ENCODE measurements at places on chromosomes 4 and X.

- no peak for DNase-seq
Measured at GRCh38 chr4:137124278-137124932, 407.9 kb downstream of the PCDH18 start.

- no peak for DNase-seq
Measured at GRCh38 chrX:153556767-153557166, 39.3 kb downstream of the ATP2B3 start.

GRCh38 chr4:127832585-127832984, 48.1 kb upstream of the PLK4 start:
- DNase-seq, result no peak

- DNase-seq, result no peak
Measured at GRCh38 chrX:66017659-66018170, 22.2 kb downstream of the VSIG4 start.

- DNase-seq, result no peak
Measured at GRCh38 chrX:118855681-118856310, 32.2 kb downstream of the ZCCHC12 start.

GRCh38 chr4:150256841-150257730, 178.8 kb downstream of the DCLK2 start:
- DNase-seq, result no peak

DNA sequence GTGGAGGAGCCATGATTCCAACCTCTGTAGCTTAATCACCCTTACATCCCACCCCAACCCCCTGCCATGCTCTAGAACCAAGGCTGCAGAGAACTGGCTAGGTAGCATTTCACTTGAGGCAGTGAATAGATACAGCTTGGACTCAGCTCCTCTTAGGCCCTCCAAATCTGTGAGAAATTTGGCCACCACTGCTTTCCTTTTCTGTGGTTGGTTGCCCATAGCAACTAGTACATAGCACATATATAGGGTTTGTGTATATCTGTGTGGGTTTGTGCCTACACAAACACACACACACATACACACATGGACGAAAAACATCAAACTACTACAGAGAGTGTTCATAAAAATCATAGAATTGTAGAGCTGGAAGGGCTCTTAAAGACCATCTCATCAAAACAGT, 52.0 kb upstream of the CCDC160 start:
- no peak for DNase-seq

GRCh38 chr4:128544272-128544671, 256.7 kb upstream of the PGRMC2 start:
- DNase-seq, result no peak

DNA sequence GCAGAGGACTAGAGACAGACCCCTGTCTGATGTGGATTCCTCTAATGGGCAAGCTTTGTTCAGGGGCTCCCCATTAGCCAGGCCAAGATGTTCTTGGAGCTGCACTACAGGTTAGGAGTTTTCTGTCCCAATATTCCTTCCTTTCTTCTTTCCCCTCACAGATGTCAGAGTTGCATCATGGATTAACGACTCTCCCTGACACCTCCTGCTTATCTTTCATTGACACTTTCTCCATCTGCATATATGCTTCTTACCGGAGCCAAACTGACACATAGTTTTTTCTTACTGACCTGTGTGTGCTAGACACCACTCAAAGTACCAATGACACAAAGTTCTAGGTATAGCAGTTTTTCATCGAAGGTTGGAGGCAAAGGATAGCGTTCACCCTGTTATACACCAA, 228.6 kb upstream of the HCCS start:
- no peak for DNase-seq

- no peak for DNase-seq
Measured at GRCh38 chrX:1535241-1536041, 1.5 kb downstream of the P2RY8 start.

- no peak for DNase-seq
Measured at GRCh38 chr4:8510611-8511285, 69.4 kb upstream of the GPR78 start.

DNA sequence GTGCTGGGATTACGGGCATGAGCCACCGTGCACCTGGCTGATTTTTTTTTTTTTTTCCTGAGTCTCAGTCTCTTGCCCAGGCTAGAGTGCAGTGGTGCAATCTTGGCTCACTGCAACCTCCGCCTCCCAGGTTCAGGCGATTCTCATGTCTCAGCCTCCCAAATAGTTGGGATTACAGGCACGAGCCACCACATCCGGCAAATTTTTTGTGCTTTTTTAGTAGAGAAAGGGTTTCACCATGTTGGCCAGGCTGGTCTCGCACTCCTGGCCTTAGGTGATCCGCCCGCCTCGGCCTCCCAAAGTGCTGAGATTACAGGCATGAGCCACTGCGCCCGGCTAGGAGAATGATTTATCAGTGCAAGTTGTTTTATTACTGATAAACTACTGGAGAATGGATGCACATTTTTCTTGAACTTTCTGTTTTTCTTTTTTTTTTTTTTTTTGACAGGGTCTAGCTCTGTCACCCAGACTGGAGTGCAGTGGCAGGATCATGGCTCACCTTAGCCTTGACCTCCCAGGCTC, 39.7 kb upstream of the DHRSX start:
- DNase-seq, result no peak

GRCh38 chr4:75849461-75849860, 52.8 kb downstream of the PPEF2 start:
- no peak for DNase-seq

DNA sequence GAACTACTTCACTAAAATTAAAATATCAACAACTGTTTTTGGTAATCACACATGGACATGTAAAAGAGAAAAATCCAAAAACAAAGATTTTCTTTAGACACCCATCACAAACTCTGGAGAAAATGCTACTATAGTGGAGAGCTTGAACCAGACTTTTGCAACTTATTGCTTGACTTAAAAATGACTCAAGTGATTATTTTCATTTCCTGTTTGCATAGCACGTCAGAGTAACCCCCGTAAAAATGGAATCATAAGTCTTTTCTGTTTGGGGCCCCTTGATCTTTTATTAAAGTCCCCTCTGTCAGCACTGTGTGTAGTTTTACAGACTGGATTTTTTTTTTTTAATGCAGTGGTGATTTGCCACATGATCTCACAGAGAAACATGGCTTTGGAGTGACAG, 79.5 kb downstream of the PRKG2 start:
- DNase-seq, result no peak

DNA sequence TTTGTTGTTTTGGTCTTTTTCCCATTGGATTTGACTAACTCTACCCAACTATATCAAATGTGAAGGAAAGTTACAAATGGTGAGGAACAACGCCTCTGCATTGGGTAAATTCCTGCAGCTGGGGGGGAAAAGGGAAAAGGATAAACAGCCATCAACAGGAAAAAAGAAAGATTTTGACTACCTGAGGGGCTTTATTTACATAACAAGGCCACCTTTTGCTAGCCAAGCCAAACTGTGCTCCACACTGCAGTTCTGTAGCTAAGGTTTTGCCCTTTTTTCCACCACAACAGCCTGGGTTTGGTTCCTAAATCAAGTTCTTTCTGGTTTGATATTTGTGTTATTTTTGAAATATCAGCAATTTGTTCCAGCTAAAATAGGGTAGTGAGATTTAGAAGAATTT, 40.8 kb downstream of the RHOXF2B start:
- no peak for DNase-seq

DNA sequence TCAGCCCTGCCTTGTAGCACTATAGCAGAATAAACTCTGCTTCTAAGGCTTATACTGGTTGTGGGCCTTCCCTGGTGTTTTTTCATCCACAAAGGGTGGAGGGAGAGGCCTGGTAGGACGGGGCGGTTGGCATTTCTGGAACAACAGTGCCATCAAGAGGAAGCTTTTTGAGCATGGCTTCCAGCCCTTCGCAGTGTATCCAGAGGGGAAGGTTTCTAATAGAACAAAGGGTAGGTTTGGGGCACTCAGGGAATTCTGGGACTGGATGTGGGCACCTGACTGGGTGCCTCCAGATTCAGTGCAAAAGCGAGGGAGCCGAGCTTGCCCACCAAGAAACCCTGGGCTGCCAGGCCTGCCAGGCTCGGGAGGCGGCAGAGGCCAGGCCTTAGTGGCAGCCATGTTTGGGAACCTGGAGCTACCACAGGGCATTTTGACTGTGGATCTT, 229.6 kb upstream of the AGTR2 start:
- DNase-seq, result no peak

- no peak for DNase-seq
Measured at GRCh38 chr4:121758925-121759568, 5.9 kb downstream of the SMIM43 start.
